ENCODE measurements at places on chromosomes 1 and 21.

DNA sequence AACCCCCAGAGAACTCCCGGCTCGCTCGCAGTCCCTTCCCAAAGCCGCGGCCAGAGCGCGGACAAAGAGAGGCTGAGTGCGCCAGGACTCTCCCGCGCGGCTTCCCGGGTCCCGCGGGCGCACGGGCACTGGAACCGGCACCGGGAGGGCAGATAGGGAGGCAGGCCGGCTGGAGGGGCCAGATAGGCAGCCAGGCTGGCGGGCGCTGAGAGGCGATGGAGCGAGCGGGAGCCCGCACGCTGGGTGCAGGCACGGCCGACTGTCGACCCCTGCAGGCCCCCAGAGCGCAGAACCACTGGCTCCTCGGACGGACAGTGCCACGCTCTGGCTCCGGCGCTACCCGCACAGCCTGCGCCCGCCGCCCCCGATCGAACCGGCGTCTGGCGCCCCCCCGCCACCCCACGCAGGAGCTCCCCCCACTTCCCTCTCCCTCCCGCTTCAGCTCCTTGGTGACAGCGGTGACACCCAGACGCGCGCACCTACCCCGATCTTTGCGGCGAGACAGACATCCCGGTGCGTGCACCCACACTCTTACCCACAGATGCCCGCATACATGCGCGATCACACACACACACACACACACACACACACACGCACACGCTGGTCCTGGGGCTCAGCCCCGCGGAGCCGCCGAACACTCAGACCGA is 534 bp downstream of the SLC6A9 start:
- no peak for DNase-seq

GRCh38 chr21:31505975-31506374 is 153.5 kb upstream of the SOD1 start:
- DNase-seq = no peak

DNA sequence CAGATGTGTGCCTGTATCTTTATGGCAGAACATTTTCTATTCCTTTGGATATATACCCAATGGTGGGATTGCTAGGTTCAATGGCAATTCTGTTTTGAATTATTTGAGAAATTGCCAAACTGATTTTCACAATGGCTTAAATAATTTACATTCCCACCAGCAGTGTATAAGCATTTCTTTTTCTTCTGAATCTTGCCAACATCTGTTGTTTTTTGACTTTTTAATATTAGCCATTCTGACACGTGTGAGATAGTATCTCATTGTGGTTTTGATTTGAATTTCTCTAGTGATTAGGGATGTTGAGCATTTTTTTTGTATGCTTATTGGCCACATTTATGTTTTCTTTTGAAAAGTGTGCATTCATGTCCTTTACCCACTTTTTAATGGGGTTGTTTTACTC is 864.3 kb upstream of the ADAMTS5 start:
- no peak for DNase-seq

GRCh38 chr1:53077599-53077965 is 15.6 kb downstream of the PODN start:
- DNase-seq = no peak

GRCh38 chr1:111517469-111518225 is 14.2 kb upstream of the ADORA3 start:
- DNase-seq = no peak

GRCh38 chr1:197557302-197557701 is 218.0 kb downstream of the DENND1B start:
- no peak for DNase-seq

DNA sequence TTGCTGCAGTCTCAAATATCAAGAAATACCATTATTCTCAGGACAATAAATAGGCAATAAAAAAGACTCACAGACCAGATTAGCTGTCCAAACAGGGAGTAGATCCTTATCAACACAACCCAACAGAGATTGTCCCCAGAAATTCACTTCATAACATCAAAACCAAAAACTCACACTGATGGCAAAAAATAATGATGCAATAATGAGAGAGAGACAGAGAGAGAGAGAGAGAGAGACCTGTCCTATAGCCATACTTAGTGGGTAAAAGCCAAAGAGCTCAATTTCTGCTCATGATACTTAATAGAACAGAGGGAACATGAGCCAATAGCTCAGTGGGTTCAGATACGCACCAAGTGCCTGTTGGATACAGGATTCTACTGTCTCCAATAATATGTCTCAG is 244.5 kb downstream of the FAM72C start:
- no peak for DNase-seq

DNA sequence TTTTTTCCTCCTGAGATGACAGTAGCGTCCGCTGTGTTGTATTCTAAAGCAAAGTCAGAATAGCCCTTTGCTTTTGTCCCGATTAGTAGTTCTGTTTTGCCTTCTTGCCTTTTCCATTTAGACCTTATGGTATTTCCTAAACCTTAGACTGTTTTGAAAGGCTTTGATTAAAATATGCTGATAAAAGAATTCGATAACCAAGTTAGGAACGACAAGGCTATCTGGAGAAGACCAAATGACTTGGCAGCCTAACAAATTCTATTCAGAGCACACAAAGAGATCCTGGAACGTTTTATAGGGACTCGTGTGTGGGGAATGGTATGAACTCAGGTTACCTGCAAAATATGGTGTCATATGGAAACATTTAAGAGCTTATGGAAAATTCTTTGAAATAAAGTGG is 42.9 kb downstream of the NFIA start:
- DNase-seq = no peak

GRCh38 chr21:41678016-41678923 is 88.6 kb downstream of the RIPK4 start:
- DNase-seq = no peak

- no peak for DNase-seq
Observed at GRCh38 chr1:48341221-48341620, 118.7 kb downstream of the SLC5A9 start.

GRCh38 chr1:23035823-23036452 is 16.7 kb downstream of the KDM1A start:
- DNase-seq = no peak

DNA sequence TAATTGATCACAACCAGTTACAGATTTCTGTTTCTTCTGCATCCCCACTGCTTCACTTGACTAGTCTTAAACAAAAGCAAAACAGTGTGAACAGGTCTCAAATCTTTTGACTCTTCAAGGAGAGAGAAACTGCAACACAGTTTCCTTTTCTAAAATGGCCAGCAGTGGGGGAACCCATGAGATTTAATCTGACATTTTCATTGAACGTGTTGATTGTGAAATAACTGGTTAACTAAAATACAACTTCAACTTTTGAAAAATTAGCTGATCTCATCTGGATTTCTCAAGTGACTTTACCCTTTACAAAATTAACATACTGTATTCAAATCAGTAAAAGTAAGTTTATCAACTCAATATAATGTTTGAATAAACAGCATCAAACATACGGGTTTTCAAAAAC is 143.0 kb downstream of the HFM1 start:
- no peak for DNase-seq

DNA sequence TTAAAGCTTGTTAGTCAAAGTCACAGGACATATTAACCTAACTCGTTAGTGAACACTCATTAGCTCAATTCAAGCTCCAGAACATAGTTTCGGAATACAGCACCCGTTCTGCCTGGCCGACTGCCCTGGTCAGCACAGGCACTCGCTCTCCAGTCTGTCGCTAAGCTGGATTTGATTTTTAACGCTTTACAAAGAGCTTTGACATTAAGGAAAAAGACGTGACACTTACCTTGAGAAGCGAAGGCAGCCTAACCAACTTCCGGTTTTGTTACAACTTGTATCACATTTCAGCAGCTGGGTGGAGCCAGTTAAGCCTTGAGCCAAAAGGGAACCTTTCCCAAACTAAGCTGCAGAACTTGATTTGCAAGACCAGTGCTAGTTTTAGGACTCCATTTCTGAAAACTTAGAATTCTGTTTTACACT is at the start of gene FRRS1:
TSS of gene FRRS1 (minus strand) at position 258 of the 423 bp plus-strand sequence. CDS start 17,867 bp downstream, outside the sequence.
- DNase-seq = peak; percentile 9

DNA sequence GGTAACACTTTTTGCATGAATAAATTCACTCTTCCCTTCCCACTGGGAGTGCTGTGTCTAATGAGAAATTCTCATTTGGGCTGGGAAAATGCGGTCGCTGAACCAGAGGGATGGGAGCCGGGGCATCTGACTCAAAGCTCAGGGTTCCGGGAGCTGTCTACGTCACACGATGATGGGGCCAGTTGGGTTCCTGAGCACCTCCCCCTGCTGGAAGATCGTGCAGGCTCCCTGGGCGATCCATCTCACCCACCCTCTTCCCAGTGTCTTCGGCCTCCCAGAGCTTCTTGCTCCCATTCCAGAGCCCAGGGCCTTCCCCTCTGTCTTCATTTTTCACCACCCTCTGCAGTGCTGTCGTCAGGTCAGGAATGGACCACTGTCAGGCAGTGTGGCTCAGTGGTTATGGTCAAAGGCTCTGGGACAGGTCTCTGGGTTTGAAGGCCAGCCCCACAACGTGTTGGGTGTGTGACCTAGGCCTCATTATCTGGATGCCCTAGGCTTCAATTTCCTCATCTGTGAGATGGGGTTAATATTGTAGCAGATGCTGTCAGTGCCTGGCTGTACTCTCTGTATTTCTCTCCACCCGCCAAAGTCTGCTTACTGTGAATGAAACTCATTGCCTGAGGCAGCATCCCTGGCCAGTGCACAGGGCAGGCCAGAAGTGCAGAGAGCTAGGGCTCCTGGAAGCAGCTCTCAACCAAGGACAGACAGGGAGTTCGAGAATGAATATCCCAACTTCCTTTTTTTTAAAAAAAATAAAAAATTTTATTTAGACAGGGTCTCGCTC is 31.8 kb downstream of the IGSF21 start:
- no peak for DNase-seq

DNA sequence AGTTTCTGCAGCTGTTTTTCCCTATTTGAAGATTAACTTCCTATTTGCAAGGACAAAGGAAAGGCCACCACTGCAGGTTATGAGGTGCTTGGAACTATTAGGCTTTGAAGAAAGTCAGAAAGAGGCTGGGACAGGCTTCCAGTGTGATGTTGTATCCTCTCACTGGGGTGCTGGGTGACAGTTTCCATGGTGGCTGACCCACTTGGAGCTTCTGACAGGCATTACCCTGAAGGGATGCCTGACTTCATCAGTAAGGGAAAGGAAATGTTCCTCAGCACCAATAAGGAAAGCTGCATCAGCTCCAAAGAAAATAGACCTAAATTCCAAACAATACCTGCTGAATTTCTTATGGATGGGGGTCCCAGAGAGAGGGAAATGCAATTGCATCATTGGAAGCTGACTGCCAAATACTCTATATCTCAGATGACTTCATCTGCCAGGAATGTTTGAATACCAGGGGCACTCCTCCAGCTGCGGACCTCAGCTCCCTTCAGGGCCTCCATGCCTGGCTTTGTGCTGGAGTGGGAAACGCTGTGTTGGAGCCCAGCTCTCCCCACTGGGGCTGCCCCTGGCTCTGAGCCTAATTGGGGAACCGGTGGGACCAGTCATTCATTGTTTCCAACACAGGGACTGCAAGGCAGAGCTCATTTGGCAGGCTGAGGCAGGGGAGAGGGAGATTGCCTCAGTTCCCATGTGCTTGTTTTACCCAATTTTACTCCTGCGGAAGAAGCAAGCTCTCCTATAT is 76.6 kb downstream of the RGL1 start:
- no peak for DNase-seq

GRCh38 chr1:154895798-154896197 is 25.7 kb upstream of the KCNN3 start:
- DNase-seq = no peak

- no peak for DNase-seq
Observed at GRCh38 chr1:184310157-184310819, 76.5 kb upstream of the C1orf21 start.

GRCh38 chr1:196034080-196034706 is 574.0 kb downstream of the KCNT2 start:
- no peak for DNase-seq

DNA sequence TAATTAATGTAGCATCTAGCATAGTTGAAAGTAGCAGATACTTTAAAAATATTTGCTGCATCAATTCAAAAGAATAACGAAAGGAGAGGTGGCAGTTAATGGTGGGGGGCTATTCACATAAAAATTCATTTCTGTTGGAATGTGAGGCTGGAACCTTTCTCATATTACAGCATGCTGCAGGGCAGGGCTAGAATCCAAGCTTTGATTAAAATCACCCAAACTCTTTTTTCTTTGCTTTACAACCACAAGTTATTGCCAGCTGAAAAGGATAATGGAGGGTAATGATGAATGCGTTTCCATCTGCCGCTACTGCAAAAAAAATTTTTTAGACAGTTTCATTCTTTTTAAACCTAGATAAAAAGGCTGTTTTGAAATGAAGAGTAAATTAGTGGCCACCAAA is 9.8 kb downstream of the DISP1 start:
- DNase-seq = no peak

DNA sequence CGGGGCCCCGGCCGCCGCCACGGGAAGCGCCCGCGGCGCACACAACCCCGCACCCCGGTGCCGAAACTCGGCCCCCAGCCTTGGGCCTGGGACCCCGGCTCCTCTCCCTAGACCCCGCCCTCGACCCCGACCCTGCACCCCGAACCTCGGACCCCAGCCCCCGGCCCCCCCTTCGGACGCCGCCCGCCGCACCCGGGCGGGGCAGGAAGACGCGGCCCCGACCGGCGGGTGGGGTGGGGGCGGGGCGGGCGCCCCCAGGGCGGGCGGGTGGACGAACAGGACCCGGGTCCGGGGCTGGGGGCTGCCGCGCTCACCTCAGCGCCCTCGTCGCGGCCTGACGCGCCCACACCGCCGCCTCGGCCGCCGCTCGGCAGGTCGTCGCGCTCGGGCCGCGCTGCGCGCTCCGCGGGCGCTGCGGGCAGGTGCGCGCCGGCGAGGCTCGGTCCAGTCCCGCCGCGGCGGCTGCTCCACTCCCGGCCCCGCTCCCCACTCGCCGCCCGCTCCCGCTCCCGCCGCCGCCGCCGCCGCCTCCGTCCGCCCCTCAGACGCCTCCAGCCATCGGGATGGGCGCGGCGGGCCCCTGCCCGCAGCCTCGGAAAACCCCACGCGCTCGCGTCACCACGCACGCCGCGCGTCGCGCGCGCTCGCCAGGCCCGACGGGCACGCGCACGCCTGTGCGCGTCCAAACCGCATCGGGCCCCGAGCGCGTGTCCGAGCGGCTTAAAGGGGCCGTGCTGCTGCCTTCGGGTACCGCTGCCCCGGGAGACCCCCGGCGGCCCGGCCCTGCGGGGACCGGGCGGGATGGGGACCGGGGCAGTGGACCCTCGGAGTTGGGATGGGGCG is at the start of gene GNB1:
TSS of gene GNB1 (minus strand) at position 582 of the 843 bp plus-strand sequence. CDS start 65,634 bp downstream, outside the sequence.
- DNase-seq = peak; percentile 79

DNA sequence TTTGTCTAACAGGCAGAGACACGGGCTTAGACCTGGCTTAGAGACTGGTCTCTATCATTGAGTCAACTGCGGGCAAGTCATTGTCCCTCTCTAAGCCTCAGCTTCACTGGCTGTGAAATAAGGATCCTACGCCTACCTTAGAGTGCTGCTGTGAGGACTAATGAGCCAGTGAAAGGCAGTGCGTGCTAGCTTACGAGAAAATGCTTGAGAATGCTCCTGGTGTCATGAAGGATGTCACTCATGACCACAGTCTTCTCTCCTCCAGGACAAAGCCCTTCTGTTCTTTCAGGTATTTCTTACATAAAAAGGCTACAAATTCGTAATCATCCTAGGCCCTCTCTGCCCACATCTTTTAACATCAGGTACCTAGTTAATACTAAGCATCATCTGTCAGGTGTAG is 16.5 kb upstream of the A3GALT2 start:
- no peak for DNase-seq

GRCh38 chr1:68103884-68104554 is 53.6 kb upstream of the DIRAS3 start:
- DNase-seq = no peak

GRCh38 chr1:58782178-58783089 is 1.4 kb downstream of the JUN start:
- peak; percentile 7 for DNase-seq

GRCh38 chr1:7424352-7424890 is 346.7 kb upstream of the VAMP3 start:
- DNase-seq = no peak
